Dermis blood vessel endothelial cell (primary cell): ENCODE measurements at places on chromosomes 13 and 19. TPM values are rescaled to one million over a fixed set of nuclear protein-coding genes. Genes with fewer than 3 reads are reported as not detected.

- DNase-seq: no peak
Measured at GRCh38 chr19:6413721-6414643, 10.6 kb downstream of the KHSRP start.

DNA sequence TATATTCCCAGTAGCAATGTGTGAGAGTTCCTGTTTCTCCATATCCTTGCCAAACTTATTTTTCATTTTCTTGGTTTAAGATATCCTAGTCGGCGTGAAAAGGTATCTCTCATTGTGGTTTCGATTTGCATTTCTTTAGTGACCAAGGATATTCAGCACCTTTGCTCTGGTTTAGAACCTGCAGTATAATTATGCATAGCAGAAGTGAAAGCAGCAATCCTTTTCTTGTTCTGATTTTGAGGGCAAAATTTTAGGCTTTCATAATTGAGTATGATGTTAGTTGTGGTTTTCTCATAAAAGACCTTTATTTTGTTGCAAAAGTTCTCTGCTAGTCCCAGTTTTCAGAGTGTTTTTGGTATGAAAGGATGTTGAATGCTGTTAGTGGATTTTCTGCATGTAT lies 491.0 kb downstream of the FGF9 start:
- DNase-seq: no peak

DNA sequence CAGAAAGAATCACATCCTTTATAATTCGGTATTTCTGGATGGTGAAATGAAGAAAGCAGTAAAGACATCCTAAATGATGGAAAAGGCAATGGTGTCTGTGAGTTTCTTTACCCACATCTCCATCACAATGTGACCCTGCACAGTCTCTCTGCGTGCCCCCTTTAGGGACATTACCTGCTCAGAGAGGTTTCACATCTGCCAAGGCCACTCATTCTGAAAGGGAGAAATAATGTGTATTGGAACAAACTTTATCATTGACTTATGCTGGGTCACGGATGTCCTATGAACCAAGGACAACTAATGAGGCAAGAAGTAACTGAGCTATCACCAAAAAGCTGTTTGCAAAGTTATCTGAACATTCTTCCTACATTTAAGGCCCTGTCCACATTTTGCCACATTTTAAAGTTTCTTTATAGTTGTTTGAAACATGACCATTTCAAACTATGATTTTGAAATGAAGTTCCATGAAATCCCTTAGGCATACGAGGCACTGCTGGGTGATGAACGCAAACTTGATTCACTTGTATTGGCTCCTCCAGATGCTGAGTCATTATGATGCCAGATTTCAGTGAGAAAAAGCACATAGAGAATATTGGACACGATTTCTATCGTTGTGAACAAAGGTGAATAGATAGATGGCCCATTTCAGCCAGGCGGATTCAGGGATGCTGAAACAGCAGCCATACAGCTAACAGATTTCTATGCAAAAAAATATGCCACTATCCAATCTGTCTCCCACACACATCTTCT lies 63.5 kb upstream of the HMGB1 start:
- DNase-seq: no peak

GRCh38 chr19:13840305-13841085 lies 36.4 kb upstream of the NANOS3 start:
- peak; percentile 49 for DNase-seq

DNA sequence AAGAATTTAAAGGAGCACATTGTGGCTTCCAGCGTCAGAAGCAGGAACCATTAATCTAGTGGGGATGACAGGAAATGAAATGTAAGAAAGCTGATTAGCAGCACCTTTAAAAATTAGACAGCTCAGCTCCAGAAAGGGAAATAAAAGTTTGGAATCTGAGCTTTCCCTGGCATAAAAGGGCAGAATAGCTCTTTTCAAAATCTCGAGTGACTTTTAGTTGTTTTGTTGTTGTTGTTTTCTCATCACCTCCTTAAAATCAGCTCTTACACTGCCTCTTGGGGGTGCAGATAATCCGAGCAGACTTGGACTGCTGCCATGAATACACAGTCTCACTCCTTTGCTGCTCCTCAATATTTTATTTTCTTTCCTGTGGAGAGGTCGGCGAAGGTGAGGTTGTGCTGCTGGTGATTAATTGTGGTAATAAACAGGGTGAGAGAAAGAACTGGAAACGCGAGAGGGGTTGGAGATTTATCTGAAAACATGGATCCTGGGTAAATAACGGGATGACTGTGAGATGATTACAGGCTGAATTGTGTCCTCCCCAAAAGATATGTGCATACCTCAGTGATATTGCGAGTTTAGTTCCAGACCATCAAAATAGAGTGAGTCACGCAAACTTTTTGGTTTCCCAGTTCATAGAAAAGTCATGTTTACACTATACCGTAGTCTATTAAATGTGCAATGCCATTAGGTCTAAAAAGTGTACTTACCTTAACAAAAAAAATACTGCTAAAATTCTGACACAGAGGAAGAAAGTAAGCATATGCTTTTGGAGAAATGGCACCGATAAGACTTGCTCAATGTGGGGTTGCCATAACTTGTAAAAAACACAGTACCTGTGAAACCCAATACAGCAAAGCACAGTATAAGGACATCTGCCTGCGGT lies 787.7 kb downstream of the UQCRFS1 start:
- no peak for DNase-seq

GRCh38 chr13:85316506-85317025 lies 482.7 kb downstream of the SLITRK6 start:
- DNase-seq: no peak

- DNase-seq: no peak
Measured at GRCh38 chr19:16206637-16207036, 8.9 kb downstream of the AP1M1 start.

DNA sequence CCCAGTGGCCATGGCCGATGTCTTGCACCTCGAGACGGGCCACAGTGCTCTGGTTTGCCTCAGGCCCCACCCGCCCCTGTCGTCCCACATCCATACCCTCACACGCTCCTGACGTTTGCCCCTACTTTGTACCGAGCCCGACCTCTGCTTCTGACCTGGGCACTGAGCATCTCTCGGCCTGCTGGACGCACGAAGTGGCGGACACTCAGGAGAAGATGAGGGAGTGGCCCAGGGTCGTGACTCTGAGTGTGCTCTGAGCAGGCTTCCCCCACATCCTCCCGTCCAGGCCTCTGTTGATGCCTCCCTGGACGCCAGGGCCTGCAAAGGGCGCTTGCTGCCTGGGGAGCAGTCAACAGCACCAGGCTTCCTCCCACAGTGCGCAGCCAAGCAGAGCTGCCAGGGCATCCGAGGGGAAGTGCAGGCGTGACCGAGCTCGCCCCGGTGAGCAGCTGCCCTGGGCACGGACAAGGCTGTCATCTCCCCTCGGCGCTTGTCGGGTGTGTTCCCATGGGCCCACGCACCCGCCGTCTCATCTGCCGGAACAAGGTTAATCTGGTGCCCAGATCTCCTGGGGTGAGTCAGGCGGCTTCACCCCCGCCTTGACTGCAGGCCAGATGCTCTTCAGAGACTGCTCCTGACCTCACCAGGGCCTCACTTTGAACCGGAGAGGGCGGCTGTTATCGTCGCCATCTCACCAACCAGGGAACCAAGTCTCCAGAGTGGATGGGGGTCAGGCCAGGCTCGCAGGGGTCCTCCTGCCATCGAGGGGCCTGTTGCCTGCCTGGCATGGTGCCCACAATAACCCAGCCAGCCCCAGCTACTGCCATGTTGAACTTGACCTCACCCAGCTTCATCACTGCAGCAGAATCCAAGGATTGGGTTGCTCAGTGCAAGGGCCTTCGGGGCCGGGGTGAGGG lies 27.2 kb downstream of the COMP start:
- peak; percentile 34 for DNase-seq

- no peak for DNase-seq
Measured at GRCh38 chr19:2227415-2228156, 8.5 kb downstream of the PLEKHJ1 start.

Gene F7
- not detected in 2 replicates for total RNA-seq

Gene FLT3
- not detected in 2 replicates for total RNA-seq

Gene POGLUT2
- total RNA-seq: 19.6 and 25.5 TPM in 2 replicates

Gene RNF17
- total RNA-seq: 0.09 TPM in 1 of 2 replicates, not detected in the other

Gene SHANK1
- total RNA-seq: 0.09 and 0.17 TPM in 2 replicates
